ENCODE measurements at places on chromosomes 7 and 10.

DNA sequence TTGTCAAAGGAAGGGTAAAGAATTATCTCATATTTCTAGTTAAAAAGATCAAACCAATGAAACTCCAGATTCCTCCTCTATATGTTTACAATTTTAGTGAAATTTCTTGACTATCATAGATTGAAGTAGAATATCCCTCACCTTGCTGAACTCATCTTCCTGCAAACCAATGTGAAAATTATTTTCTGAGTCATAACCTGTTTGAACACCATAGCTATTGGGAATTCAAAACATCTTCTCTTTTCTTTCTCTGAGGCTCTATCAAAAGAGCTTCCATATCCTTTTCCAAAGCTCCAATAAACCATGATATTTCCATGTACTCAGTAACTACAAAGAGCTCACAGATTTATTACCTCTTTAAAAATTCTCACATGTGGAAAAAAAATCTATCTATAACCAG is 134.3 kb downstream of the DOCK4 start:
- no peak for DNase-seq

- DNase-seq: no peak
These were observed 68.5 kb upstream of the EEPD1 start for GRCh38 chr7:36084485-36085091.

DNA sequence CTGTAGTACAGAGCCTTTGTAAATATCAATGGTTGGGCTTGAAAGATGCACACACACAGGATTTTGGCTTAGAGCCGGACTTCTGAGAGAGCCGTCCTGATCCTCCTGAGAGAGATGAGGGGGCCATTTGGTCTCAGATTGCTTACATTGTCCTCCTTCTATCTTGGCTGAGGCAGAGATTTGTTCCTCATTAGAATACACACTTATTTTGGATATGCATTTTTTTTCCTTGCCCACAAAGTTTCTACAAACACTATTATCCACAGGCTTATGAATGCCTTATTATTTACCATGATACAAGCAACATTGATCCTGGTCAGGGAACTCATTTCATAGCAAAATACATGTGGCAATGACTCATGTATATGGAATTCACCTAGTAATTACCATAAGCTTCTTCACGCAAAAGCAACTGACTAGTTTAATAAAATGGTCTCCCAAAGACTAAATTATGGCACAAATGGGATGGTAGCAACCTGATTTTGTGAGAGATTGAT is 175.3 kb downstream of the MDFIC start:
- DNase-seq: no peak

GRCh38 chr10:106612381-106612780 is 552.1 kb downstream of the SORCS1 start:
- DNase-seq: no peak

DNA sequence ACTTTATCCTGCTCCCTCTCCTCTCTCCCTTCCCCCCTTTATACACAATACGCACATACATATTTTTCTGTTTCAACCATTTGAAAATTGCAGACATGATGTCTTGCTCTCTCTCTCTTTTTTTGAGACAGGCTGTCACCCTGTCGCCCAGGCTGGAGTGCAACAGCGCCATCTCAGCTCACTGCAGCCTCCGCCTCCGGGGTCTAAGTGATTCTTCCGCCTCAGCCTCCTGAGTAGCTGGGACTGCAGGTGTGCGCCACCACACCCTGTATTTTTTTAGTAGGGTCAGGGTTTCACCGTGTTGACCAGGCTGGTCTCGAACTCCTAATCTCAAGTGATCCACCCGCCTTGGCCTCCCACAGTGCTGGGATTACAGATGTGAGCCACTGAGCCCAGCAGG is 38.5 kb downstream of the KLHDC10 start:
- no peak for DNase-seq

GRCh38 chr10:94991243-94991888 is 52.9 kb downstream of the CYP2C9 start:
- no peak for DNase-seq

- no peak for DNase-seq
These were observed 829.0 kb downstream of the TNS3 start for GRCh38 chr7:46752881-46753366.

DNA sequence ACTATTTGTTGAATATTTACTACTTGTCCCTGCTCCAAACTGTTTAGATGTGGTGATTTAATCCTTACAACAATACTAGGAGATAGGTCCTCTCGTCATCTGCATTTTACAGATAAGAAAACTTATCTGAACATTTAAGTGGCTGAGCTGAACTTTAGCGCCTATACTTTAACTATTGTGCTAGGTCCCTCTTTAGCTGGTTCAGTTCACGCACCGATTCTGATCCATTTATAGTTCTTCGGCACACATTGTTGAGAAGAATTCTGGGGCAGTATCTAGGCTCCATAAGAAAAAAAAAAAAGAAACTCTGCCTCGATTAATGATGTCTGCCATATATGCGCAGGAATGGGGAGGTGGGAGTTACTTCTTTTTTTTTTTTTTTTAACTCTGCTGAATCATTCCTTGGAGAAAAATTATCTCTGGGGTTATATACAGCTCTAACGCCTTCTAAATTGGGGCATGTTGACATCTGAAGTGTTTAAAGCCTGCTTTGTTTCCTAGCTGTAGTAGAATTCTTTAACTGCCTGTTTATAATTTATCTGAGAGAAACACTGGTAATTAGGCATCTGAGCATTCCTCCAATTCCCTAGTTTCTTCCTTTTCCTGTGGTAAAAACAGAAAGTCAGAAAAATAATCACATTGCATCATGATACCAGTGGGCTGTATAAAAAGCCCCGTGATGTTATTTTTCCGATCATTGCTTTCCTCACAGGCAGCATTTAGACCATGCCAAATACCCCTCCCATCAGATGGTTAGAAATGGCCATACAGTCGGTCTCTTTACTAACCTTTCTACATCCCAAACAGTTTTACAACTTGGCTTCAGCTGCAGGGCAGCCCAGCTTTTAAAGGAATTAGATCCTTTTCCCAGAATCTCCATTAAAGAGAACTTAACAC is 98.5 kb upstream of the KDM7A start:
- DNase-seq: no peak

DNA sequence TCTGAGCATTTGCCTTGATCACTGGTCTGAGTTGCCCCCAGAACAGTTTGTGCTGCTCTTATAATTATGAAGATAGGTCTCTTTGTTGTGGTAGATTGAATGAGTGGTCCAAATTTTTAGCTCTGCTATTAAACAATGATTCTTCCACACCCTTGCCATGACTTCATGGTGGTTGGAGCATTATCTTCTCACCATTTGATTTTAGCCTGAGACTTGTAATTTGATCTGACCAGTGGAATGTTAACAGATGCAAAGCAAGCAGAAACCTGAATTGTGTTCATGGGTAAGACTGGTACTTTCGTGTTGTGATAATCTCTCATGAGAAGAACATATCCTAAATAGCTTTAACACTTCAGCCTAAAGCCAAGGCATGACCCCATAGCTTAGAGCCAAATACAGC is 139.1 kb downstream of the TFPI2 start:
- DNase-seq: no peak

DNA sequence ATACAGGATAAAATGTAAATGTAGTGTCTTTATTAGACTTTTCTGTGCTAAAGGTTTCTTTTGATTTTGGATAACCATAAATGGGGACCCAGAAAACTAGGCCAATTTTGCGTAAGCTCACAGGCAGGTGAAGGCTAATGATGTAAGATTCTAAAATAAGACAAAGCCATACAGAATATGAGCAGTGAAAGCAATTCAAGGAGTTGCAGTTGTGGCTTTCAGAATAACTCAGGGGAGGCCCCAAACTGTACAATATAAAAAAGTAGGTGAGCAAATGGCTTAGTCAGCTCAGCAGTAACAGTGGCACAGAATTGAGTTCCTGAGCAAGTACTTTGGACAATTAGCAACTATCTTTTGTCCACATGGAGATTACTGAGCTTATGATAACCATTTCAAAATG is 81.7 kb upstream of the NRP1 start:
- no peak for DNase-seq

DNA sequence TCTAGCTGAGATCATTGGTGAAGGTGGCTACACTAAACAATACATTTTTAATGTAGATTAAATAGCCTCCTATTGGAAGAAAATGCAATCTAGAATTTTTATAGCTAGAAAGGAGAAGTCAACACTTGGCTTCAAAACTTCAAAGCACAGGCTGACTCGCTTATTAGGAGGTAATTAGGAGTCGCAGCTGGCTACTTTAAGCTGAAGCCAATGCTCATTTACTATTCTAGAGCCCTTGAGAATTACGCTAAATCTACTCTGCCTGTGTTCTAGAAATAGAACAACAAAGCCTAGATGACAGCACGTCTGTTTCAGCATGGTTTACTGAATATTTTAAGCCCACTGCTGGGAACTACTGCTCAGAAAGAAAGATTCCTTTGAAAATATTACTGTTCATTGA is 101.6 kb upstream of the EEPD1 start:
- DNase-seq: no peak

GRCh38 chr7:131621652-131622051 is 65.2 kb upstream of the PODXL start:
- no peak for DNase-seq

DNA sequence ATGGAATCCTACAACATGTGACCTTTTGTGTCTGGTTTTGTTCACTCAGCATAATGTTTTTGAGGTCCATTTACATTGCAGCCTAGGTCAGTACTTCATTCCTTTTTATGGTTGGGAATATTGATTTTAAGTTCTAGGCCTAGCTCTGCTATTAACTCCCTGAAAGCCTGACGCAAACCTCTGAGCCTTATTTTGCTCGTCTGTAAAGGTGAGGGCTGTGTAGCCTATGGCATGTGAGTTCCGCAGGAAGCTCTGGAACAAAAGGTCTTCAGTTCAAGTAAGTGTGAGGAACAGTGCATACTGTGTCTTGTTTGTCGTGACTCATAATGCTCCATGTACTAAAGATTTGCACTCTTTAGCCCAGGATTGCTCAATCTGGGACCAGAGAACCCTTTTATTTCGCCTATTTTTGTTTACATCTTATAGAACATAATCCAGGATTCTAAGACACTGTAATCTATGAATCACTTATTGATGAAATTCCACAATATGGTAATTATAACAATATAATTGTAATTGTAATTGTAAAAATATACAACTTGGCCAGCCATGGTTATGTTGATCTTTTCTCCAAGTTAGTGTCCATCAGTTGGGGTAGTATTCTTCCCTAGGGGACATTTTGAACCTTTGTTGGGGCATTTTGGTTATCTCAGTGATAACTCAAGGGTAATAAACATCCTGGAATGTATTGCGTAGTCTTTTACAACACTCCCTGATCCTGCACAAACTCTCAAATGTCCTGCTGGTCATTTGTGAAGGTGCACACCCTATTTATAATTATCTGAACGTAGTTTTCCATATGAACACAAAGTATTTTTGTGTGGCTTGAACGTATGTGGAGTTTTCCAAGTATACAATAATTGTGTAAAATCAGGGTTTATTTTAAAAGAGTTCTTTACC is 184.7 kb downstream of the VTI1A start:
- no peak for DNase-seq

- no peak for DNase-seq
These were observed 52.6 kb downstream of the TRRAP start for GRCh38 chr7:98930921-98931320.

- DNase-seq: no peak
These were observed 61.9 kb upstream of the PDLIM1 start for GRCh38 chr10:95352684-95353083.

DNA sequence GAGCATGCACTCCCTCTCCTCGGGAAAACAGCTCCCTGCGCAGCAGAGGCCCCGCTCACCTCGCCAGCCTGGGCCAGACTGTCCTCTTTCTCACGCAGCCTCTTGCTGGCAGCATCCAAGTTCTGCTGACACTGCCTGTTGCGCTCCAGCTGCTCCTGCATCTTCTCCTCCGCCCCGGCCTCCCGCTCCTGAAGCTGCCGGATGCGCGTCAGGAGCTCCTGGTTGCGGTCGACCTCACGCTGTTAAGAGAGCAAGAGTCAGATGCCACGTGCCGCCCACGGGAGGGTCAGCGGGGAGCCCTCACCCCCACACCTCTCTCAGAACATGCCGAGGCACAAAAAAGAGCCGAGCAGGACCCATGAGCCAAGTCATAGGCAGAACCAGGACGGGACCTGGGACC is 10.2 kb downstream of the MAD1L1 start:
- no peak for DNase-seq

- DNase-seq: no peak
These were observed 17.8 kb downstream of the NPSR1 start for GRCh38 chr7:34675749-34676374.
